ENCODE measurements at places on chromosomes 12 and 14. TPM values are rescaled to one million over a fixed set of nuclear protein-coding genes. Genes with fewer than 3 reads are reported as not detected.

- no peak overlapping the region for H3K27ac ChIP-seq
- H3K4me1 ChIP-seq: peaks cover 28% of the 10 kb centered on the region
- H3K4me3 ChIP-seq: no peak overlapping the region
- DNase-seq: no peak
- H3K27me3 ChIP-seq: no peaks in the 10 kb centered on the region
Measured at GRCh38 chr12:123468786-123469185, 10.8 kb downstream of the SNRNP35 start.

DNA sequence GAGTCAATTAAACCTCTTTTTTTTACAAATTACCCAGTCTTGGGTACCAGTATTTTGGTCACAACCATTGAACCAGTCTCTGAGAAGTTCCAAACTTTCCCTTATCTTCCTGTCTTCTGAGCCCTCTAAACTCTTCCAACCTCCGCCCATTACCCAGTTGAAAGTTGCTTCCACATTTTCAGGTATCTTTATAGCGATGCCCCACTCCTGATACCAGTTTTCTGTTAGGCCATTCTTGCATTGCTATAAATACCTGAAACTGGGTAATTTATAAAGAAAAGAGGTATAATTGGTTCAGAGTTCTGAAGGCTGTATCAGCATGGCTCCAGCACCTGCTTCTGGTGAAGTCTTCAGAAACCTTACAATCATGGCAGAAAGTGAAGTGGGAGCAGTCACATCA is 31.7 kb downstream of the TTC5 start:
- no peak overlapping the region for H3K27ac ChIP-seq
- DNase-seq: no peak
- H3K4me1 ChIP-seq: no peaks in the 10 kb centered on the region
- H3K27me3 ChIP-seq: no peaks in the 10 kb centered on the region
- H3K36me3 ChIP-seq: no peaks in the 10 kb centered on the region

- H3K4me3 ChIP-seq: no peak overlapping the region
- DNase-seq: no peak
- H3K27me3 ChIP-seq: no peaks in the 10 kb centered on the region
Measured at GRCh38 chr14:31982642-31983041, 94.5 kb upstream of the ARHGAP5 start.

DNA sequence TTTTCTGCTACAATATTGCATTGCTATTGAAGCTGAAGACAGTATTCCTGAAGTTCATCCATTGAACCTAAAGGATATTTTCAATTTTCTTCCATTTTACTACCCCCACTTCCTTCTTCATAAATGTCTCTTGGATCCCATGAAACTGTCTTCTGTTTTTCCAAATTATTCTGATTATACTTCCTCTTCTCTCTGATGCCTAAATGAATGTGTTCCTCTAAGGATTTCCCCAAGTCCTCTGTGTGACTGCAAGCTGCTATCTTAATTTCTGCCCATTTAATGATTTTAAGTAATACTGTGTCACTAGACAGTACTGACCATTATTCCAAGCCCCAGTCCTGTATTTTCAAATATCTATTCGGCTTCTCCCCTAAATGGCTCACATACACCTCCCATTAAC is 102.9 kb downstream of the TAOK3 start:
- H3K4me3 ChIP-seq: no peak overlapping the region
- H3K27ac ChIP-seq: no peak overlapping the region
- no peaks in the 10 kb centered on the region for H3K4me1 ChIP-seq
- H3K27me3 ChIP-seq: no peaks in the 10 kb centered on the region

- no peaks in the 10 kb centered on the region for H3K4me1 ChIP-seq
- H3K4me3 ChIP-seq: no peak overlapping the region
- H3K36me3 ChIP-seq: no peaks in the 10 kb centered on the region
- H3K27ac ChIP-seq: no peak overlapping the region
Measured at GRCh38 chr12:3554371-3555115, 63.5 kb downstream of the PRMT8 start.

- no peak overlapping the region for H3K27ac ChIP-seq
- H3K27me3 ChIP-seq: no peaks in the 10 kb centered on the region
- no peak overlapping the region for H3K4me3 ChIP-seq
- H3K4me1 ChIP-seq: no peaks in the 10 kb centered on the region
Measured at GRCh38 chr12:7923241-7924236, 12.4 kb downstream of the SLC2A3 start.

- H3K4me1 ChIP-seq: no peaks in the 10 kb centered on the region
- H3K36me3 ChIP-seq: peaks cover 4% of the 10 kb centered on the region
- no peak overlapping the region for H3K4me3 ChIP-seq
- no peak overlapping the region for H3K27ac ChIP-seq
- DNase-seq: no peak
- no peaks in the 10 kb centered on the region for H3K27me3 ChIP-seq
Measured at GRCh38 chr12:96271469-96272199, 77.5 kb downstream of the ELK3 start.

- no peak for DNase-seq
- H3K4me1 ChIP-seq: no peaks in the 10 kb centered on the region
- no peak overlapping the region for H3K27ac ChIP-seq
- H3K4me3 ChIP-seq: no peak overlapping the region
- no peaks in the 10 kb centered on the region for H3K27me3 ChIP-seq
Measured at GRCh38 chr12:25744313-25744712, 191.2 kb upstream of the LMNTD1 start.

- no peaks in the 10 kb centered on the region for H3K4me1 ChIP-seq
- peak; percentile 12 for DNase-seq
- H3K27ac ChIP-seq: no peak overlapping the region
Measured at GRCh38 chr12:79407671-79408622, 282.8 kb downstream of the PAWR start.

DNA sequence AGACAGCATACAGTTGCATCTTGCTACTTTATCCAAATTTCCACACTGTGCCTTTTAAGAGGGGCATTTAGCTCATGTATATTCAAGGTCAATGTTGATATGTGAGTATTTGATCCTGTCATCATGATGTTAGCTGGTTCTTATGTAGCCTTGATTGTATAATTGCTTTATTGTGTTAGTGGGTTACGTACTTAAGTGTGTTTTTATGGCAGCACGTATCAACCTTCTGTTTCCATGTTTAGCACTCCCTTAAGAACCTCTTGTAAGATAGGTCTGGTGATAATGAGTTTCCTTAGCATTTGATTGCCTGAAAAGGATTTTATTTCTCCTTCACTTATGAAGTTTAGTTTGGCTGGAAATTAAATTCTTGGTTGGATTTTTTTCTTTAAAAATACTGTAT is 445.2 kb downstream of the NAV3 start:
- H3K4me1 ChIP-seq: no peaks in the 10 kb centered on the region
- no peaks in the 10 kb centered on the region for H3K36me3 ChIP-seq

DNA sequence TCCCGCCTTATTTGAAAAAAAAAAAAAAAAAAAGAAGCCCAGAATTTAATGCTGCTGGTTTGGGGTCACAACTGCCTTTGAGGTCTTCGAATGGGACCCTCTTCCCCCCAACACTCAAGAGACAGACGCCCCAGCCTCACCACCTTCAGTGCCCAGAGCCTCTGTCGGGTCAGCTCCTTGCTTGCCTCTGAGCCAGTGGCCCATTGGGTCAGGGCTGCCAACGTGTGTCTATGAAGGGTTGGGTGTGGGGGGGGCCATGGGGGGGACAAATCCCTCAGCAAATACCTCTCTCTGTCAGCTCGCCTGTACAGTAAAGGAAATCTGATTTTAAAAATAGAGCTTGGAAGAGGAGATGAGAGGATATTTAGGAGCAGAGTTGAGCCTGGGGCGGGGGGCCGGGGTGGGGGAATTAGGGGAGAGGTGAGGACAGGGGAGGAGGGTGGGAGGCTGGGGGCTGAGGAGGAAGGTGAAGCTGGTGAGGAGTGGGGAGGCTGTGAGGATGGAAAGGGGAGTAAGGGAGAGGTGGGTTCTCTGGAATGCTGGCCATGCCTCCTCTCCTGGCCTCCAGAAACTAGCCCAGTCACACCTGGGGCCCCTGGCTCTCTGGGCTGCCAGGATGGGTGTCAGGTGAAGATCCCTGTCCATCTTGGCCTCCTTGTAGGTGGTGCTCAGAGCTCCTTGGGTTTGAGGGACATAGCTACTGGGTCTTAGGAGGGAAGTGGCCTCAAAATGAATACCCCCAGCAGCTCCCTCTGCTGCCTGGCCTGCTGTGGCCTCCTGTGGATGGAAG is 13.3 kb downstream of the RTL1 start:
- no peaks in the 10 kb centered on the region for H3K36me3 ChIP-seq
- no peaks in the 10 kb centered on the region for H3K4me1 ChIP-seq
- no peak overlapping the region for H3K4me3 ChIP-seq
- H3K27me3 ChIP-seq: peaks cover 3% of the 10 kb centered on the region
- no peak overlapping the region for H3K27ac ChIP-seq

DNA sequence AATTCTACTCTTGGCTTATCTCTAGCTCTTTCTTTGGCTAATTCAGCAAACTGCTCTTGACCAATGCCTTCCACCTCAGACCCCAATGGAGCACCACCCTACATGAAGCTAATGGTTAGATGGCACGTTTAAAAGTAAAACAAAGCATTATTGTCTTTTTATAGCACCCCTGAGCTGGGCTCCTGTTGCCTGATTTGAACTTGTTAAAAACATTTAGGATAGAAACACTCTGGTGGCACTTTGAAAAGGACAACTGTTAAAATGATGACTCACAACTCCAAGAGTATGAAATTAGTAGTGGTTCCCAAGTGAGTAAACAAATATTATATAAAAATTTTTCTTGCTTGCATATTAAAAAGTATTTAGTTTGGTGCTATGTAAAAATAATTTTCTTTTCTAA is 299.6 kb upstream of the DCN start:
- no peak overlapping the region for H3K27ac ChIP-seq
- no peak for DNase-seq
- no peaks in the 10 kb centered on the region for H3K4me1 ChIP-seq
- no peaks in the 10 kb centered on the region for H3K36me3 ChIP-seq
- no peaks in the 10 kb centered on the region for H3K27me3 ChIP-seq
- H3K4me3 ChIP-seq: no peak overlapping the region

GRCh38 chr14:45247427-45247826 is 5.6 kb downstream of the MIS18BP1 start:
- H3K27me3 ChIP-seq: no peaks in the 10 kb centered on the region
- no peaks in the 10 kb centered on the region for H3K36me3 ChIP-seq
- no peak for DNase-seq
- peaks cover 11% of the 10 kb centered on the region for H3K4me1 ChIP-seq

DNA sequence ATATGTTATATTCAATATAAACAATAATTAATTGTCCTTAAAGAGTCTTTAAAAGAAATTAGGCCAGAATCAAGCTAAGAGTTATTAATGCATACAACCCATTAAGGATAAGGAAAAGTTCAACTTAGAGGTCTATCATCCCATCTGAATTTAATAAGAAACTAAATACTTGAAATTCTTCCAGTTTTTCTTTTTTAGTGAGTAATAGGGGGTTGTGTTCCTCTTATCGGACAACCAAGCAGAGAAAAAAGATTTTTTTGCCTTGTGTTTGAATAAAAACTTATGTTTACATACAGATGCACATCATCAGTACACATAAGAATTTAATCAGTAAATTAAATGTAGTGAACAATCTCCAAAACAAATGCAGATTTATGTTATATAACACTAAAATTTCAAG is 32.5 kb downstream of the PAWR start:
- H3K4me3 ChIP-seq: no peak overlapping the region
- H3K27me3 ChIP-seq: no peaks in the 10 kb centered on the region
- H3K27ac ChIP-seq: no peak overlapping the region
- H3K4me1 ChIP-seq: no peaks in the 10 kb centered on the region

DNA sequence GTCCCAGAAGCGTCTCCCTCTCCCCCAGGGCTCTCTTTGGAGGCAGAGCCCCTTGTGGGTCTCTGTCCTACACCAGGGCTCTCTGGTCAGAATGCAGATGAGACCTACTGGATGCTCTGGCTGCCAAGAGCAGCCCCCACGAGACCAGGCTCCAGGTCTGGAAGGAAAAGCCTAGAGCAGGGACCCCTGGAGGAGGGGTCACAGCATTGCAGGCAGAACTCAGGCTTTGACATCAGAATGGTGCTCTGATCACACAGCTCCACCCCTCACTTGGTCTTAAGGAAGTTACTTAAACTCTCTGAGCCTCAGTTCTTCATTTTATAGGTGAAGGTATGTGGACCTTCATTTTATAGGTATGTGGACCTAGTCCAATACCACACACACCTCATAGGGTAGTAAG is 83.1 kb downstream of the ARL6IP4 start:
- peak overlapping the region; percentile 11 for H3K4me3 ChIP-seq
- H3K4me1 ChIP-seq: peaks cover 79% of the 10 kb centered on the region
- peak; percentile 23 for DNase-seq
- no peaks in the 10 kb centered on the region for H3K27me3 ChIP-seq
- peak overlapping the region; percentile 95 for H3K27ac ChIP-seq

DNA sequence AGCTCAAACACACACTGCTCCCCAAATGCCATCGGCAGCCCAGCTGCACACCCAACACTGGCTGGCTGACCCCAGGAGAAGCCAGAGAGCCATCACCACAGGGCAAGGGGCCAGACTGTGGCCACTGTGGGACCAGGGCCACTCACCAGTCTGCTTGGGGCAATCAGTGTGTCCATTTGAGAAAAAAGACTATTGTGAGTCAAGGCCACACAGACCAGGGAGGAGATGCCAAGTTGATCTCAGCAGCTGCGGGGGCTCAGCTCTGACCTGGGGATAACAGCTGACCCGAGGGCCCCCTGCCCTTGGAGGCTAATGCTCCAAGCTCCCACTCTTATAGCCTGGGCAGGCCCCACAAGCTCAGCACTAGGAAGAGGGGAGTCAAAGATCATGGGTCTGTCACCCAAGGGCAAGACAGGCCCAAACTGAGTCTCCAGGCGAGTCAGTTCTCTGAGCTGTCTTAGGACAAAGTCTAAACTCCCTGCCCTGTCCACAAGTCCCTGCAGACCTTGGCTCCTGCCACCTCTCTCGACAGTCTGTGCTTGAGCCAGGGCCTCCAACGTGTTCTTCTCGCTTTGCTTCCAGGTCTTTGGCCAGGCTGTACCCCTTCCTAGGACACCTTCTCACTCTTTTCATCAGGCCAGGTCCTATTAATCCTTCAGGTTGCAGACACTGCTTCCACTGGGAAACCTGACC is 30.1 kb upstream of the PNMA1 start:
- H3K4me1 ChIP-seq: peaks cover 96% of the 10 kb centered on the region
- H3K27ac ChIP-seq: peak overlapping the region; percentile 80
- DNase-seq: no peak
- H3K27me3 ChIP-seq: no peaks in the 10 kb centered on the region
- no peaks in the 10 kb centered on the region for H3K36me3 ChIP-seq

Gene MYF6
- 377 TPM for total RNA-seq

Gene GPR84
- total RNA-seq: not detected

Gene PLEKHD1
- 0.69 TPM for total RNA-seq

Gene EIF2S3B
- 1.1 TPM for total RNA-seq

Gene AKAP3
- 1.9 TPM for total RNA-seq

Gene P2RX2
- total RNA-seq: not detected

Gene PCK2
- 3.0 TPM for total RNA-seq

Gene SLC35F4
- total RNA-seq: not detected

Gene UBC
- 18,039 TPM for total RNA-seq

Gene WSCD2
- total RNA-seq: not detected

Gene C14orf39
- total RNA-seq: 4.4 TPM

Gene ARHGAP5
- 56.9 TPM for total RNA-seq

Gene GNG2
- 4.3 TPM for total RNA-seq

Gene PPFIA2
- total RNA-seq: 0.16 TPM

Gene PRH2
- not detected for total RNA-seq

Gene FAM90A1
- 0.58 TPM for total RNA-seq
